CD4-positive, alpha-beta T cell treated with Interleukin-4 for 4 hours (primary cell): ENCODE measurements at places on chromosomes 4 and X.

- no peak for DNase-seq
Measured at GRCh38 chr4:80710748-80711451, 319.6 kb upstream of the BMP3 start.

DNA sequence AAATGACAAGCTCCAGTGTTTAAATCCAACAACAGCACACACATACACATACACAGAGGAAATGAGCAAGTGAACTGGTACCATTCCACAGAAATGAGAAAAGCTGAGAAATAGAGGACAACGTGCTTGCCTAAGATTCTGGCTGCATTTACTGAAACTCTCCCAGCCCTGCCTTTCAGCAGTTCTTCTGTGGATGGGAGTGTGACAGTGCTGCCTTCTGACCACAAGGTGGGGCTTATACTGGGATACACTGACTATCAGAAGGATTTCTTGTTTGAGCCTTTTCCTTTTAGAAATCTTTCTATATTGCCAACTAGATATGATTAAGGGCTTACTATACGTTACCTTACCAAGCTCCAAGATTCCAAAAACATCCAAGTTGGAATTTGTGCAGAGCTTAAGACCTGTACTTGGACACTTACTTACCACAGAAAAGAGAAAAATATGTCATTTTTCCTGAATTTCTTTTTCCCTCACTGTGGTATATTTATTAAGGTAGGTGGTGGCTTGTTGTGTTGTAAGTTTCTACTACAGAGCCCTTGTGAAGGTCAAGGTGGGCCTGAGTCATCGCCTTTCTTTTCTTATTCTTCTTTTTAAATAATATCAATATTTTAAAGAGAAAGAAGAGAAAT lies 10.7 kb upstream of the CXCL8 start:
- DNase-seq = no peak

GRCh38 chrX:9921407-9921806 lies 45.8 kb upstream of the CLDN34 start:
- no peak for DNase-seq

GRCh38 chr4:174763454-174764104 lies 65.5 kb downstream of the GLRA3 start:
- no peak for DNase-seq

DNA sequence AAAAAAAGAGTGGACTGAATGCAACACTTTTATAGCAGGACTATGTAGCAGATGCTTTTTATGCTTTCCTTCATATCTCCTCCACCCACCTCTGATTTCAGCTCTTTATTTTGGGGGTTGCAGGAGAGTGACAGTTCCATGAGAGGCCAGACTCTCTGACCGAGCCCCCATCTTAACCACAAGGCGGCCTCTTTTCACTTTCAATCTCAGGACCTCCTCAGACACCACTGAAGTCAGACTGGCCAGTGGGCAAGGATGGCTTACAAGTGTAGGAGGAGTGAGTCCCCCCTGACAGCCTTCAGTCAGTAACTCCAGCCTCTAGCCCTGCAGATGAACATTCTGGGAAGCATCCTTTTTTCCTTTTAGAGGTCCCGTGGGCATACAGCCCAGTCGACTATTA lies 140.8 kb downstream of the FRAS1 start:
- DNase-seq = no peak

- no peak for DNase-seq
Measured at GRCh38 chr4:78767350-78767749, 8.8 kb upstream of the BMP2K start.

DNA sequence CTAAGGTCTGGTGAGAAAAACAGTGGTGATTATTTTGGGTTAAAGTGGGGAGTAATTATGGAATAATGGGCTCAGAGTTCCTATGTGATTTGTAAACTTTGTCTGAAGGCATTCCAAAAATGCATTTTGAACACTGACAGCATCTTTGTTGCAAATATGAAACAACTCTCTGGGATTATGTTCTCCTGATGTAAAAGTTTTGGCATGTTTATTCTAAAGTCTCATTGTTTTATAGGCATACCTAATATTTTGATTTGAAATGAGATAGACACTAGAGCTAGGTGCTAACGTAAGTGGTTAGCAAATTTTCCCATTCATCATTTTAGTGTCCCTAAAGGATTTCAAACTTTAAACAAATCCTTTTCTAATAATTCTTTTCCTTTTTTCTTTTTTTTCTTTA lies 140.9 kb upstream of the ANXA3 start:
- no peak for DNase-seq

DNA sequence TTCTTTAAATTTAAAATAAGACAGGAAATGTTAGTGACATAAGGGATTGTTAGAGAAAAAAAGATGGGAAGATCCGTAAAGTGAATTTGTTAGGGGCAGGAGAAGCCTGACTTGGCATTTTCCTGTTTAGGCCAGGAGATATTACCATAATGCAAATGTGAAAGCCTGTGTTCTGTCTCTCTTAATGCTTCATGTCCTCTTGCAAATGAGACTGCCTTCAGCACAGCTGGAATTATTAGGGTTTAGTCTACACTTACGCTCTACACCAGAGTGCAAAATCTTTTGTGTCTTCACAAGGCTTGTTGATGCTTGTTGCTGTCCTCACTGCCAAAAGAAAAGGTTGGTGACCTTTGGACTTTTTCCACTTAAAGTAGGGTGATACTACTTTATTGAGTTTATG lies 56.8 kb downstream of the JADE1 start:
- DNase-seq = no peak

GRCh38 chr4:148261848-148262247 lies 180.4 kb downstream of the NR3C2 start:
- no peak for DNase-seq

GRCh38 chrX:104565791-104566680 lies at the start of gene IL1RAPL2:
Gene IL1RAPL2, plus strand, starts transcription at chrX:104566199.
- DNase-seq = no peak

GRCh38 chr4:172726001-172726423 lies 442.6 kb upstream of the GALNT7 start:
- no peak for DNase-seq

DNA sequence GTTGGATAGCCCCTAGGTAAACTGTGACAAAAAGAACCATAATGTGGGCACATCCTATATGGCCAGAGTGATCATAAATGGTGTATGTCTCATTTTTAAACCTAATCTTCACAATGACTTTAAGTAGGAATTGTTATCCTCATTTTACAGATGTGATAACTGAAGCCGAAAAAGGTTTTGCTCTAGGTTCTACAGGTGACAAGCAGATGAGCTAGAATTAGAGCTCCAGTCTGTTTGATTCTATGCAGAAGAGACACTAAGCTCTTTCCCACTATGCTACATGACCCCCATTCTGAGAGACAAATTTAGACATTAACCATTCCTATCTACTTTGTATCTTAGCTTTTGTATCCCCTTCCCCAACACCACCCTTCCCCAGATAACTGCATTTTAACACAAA lies 2.0 kb downstream of the AREG start:
- DNase-seq = no peak

DNA sequence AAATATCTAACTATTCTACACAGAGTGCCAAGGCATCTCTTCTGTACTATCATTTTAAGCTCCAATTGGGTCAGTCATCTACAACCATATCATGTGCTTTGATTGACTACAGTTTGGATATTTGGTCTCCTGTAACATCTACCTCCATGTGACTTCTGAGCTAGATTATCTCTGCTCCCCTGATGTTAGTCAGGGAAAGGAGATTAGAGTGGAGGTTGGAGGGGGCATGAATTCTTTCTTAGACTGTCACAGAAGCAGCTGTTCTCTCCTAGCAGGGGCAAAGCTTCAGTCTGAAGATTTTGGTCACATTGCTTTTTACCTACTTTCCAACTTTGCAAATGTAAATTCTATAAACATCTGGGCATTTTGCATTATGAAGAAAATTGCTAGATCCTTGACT lies 62.6 kb upstream of the C4orf54 start:
- no peak for DNase-seq

- DNase-seq = no peak
Measured at GRCh38 chrX:22141047-22141730, 109.1 kb downstream of the PHEX start.

- DNase-seq = no peak
Measured at GRCh38 chr4:180485407-180485806, 1757.8 kb upstream of the TENM3 start.

DNA sequence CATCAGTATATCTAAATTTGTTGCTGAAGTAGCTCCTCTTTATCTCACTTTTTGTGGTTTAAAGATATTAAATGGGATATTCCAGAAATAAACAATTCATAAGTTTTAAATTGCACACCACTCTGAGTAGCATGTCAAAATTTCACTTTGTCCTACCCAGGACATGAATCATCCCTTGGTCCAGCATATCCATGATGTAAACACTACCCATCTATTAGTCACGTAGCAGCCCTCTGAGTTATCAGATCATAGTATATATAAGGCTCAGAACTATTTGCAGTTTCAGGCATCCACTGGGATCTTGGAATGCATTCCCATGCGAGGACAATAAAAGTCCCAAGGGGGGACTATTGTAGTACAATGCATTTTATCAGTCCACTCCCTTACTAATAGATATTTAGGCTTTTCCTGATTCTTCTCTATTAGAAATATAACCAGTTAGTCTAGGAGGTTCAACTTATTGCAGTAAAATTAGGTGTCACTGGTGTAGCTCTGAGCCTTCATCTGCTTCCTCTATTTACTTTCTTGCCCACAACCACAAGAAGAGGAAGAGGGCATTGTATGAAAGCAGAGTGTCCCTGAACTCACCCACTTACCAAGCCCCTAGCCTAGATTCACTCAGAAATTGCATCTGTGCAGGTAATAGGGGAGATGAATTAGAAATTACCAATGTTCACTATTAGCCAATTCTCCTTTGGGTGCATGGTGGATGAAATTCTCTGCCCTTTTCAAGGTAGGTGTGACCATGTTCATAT lies 409.8 kb upstream of the GALNT7 start:
- DNase-seq = no peak

GRCh38 chr4:146062340-146062739 lies 113.2 kb upstream of the LSM6 start:
- no peak for DNase-seq

DNA sequence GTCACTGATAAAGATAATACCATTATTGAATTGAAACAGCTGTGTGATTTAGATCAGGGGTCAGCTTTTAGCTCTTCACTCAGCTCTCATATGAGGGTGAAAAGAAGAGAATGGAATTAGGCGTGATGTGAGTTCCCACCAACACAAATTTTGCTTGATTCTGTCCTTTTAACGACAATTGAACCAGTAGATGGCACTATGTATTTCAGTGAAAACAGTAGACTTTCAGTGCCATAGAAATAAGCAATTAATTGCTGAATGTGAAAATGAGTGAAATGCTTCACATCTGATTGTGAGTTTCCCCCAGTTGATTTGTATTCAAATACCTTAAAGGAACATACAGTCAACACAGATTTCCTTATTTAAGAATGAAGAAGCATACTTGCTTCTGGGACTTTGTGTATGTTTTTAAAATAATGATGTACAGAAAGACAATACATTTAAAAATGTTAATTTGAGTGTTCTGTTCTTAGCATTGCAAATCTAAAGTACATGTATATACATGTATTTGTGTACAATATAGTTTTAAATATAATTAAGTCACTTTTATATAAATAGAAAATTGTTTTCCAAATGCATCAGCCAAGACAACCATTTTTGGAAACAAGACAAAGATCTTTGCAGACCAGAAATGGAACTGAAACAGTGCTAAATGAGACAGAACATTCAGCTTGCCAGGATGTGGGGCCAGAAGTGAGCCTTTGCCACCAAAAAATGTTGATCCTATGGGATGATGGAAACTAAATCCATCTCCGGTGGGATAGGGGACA lies 178.8 kb downstream of the SNCA start:
- DNase-seq = no peak

DNA sequence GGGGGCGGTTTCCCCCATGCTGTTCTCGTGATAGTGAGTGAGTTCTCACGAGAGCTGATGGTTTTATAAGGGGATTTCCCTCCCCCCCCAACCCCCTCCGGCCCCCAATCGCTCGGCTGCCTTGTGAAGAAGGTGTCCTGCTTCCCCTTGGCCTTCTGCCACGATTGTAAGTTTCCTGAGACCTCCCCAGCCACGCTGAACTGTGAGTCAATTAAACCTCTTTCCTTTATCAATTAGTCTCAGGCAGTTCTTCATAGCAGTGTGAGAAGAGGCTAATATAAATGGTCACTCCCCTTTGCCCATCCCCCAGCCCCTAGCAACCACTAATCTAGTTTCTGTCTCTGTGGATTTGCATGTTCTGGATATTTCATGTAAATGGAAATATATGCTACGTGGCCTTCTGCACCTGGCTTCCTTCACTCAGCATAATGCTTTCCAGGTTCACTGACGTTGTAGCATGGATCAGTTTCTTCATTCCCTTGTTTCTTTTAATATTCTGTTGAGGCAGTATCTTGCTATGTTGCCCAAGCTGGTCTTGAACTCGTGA lies 16.4 kb downstream of the GPR143 start:
- DNase-seq = no peak

DNA sequence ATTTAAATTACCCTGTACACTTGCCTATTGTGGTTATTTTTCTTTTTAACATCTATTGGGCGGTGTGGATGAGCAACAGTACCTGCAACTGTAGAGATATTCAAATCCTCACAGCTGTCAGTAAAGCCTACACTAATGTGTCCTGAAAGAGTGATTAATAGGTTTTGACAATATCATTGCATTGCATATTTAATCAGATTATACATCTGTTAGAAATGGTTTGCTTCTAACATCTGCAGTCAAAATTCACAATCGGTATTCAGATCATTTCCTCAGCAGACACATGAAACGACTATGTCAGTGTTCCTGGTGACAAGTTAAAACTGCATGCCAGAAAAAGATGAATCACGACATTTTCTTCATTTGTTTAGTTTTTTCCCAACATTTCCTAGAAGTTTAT lies 254.6 kb upstream of the EPHA5 start:
- no peak for DNase-seq

GRCh38 chrX:115023811-115024210 lies 6.4 kb upstream of the IL13RA2 start:
- no peak for DNase-seq

DNA sequence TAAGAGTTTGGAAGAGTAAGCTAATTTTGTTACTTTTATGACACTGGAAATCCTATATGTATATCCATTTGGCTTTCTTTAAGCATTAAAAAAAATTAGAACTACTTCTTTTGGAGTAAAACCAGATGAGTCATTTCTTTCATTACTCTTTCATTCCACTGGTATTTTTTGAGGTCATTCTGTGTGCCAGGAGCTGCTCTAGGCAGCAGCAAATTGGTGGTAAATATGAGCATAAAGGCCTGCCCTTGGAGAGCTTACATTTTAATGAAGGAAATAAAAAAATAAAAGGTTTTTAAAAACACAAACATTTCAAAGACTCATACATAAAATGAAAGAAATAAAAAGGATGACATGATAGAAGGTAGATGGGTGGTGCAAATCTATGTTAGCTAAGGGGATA lies 37.4 kb downstream of the MID1 start:
- DNase-seq = no peak
